Activated CD4-positive, alpha-beta T cell treated with anti-CD3 and anti-CD28 coated beads, Interleukin-2, amount 10 ng/mL, durations not matched to agents 24 days and 14 days (primary cell): ENCODE measurements at places on chromosomes 7 and 10. TPM values are rescaled to one million over a fixed set of nuclear protein-coding genes. Genes with fewer than 3 reads are reported as not detected.

The GPR158 gene
- total RNA-seq = not detected in 2 replicates

The TMEM176B gene
- not detected in 2 replicates for total RNA-seq

The GRM8 gene
- total RNA-seq = not detected in 2 replicates

The C10orf53 gene
- not detected in 2 replicates for total RNA-seq

The MET gene
- 2.2 and 2.3 TPM in 2 replicates for total RNA-seq

The FAM25G gene
- not detected in 2 replicates for total RNA-seq

The DIP2C gene
- 1.4 and 1.9 TPM in 2 replicates for total RNA-seq

DNA sequence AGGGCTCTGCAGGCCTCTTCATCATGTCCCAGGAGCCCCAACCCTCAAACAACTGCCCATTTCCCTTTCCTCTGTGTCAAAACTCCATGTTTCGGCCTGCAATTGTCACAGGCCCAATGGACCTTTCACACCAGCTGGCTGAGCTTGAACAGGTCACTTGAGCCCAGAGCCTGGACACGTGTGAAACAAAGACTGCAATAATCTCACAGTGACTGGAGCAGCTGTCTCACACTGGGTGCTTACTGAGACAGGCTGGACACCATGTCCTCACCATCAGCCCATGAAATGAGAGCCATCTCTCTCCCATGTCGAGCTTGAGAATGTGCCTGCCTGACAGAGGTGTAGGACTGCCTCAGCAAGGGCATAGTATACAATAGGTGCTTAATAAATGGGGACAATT lies 19.5 kb upstream of the EIF5AL1 start:
- no peak for DNase-seq
- H3K4me1 ChIP-seq = no peaks in the 10 kb centered on the region
- no peak overlapping the region for H3K4me3 ChIP-seq
- H3K36me3 ChIP-seq = no peaks in the 10 kb centered on the region
- H3K27me3 ChIP-seq = peaks cover 26% of the 10 kb centered on the region
- H3K27ac ChIP-seq = no peak overlapping the region

DNA sequence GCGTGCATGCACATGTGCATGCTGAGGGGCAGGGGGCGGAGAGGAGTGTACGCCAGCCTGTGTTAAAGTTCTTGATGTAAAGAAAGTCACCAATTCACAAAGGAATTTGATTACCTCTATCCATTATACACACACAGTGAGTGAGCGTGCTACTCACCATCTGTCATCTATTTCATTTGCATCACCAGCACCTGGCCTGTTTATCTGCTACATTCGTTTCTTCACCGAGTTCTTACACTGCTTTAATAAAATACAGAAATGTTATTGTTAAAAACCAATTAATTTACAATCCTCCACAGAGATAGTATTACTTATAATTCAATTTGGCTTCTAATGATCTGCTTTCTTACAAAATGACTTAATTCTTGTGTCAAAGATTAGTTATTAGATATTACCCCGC lies 32.6 kb downstream of the NEUROD6 start:
- no peaks in the 10 kb centered on the region for H3K36me3 ChIP-seq
- H3K4me1 ChIP-seq = no peaks in the 10 kb centered on the region
- H3K27ac ChIP-seq = no peak overlapping the region

DNA sequence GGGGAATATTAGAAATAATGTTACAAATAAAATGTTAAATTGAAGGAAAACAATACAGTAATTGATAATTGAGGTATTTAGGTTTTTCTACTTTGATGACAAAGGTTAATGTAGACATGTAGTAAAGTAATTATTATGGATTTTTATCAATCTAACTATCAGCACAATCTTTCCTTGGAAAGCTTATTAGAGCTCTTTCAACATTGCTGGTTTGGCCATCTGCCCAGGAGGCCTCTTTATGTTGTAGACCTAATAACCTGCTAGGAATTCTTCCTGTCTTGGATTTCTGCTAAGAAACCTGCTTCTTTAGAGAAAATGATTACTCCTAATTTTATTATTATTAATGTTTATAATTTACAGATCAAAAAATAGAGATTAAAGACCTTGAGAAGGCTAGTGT lies 78.9 kb downstream of the CHRM2 start:
- no peak for DNase-seq
- H3K4me1 ChIP-seq = no peaks in the 10 kb centered on the region
- H3K27me3 ChIP-seq = no peaks in the 10 kb centered on the region
- no peaks in the 10 kb centered on the region for H3K36me3 ChIP-seq

DNA sequence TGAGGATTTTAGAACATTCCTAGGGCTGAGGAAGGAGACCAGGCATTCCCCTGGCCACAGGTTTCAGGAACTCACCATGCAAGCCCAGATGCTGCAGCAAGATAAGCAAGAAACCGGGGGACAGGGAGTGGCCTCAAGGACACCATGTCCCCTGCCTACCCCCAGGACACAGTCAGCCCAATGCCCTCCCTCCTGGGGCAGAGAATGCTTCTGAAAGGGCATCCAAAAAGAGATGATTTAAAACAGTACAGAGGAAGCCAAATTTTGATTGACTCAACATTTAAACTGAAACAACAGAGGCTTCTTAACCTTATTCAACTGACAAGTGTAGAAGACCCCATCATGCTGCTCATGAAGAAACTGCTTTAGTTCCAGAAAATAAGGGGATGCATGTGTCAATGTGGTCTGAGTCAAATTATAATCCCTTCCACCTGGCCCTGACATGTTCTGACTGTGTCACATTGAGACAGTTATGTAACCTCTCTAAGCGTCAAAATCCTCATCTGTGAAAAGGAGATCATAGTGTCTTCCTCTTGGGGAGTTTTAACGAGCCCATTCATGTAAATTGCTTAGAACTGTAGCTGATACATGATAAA lies 60.0 kb downstream of the ICA1 start:
- H3K4me1 ChIP-seq = peaks cover 39% of the 10 kb centered on the region
- no peaks in the 10 kb centered on the region for H3K36me3 ChIP-seq
- no peak overlapping the region for H3K4me3 ChIP-seq
- peaks cover 26% of the 10 kb centered on the region for H3K27me3 ChIP-seq
- no peak overlapping the region for H3K27ac ChIP-seq
- no peak for DNase-seq

- H3K27me3 ChIP-seq = no peaks in the 10 kb centered on the region
- no peak overlapping the region for H3K27ac ChIP-seq
- peaks cover 13% of the 10 kb centered on the region for H3K36me3 ChIP-seq
- peaks cover 3% of the 10 kb centered on the region for H3K4me1 ChIP-seq
- no peak for DNase-seq
- H3K4me3 ChIP-seq = no peak overlapping the region
These were observed 76.9 kb downstream of the LRRC4 start for GRCh38 chr7:127954357-127954748.

- H3K27ac ChIP-seq = peak overlapping the region; percentile 30
- peaks cover 54% of the 10 kb centered on the region for H3K36me3 ChIP-seq
- H3K27me3 ChIP-seq = no peaks in the 10 kb centered on the region
- H3K4me1 ChIP-seq = peaks cover 49% of the 10 kb centered on the region
These were observed 8.5 kb downstream of the RPS24 start for GRCh38 chr10:78042058-78042751.

GRCh38 chr10:60978287-60979115 lies 34.5 kb upstream of the RHOBTB1 start:
- no peak overlapping the region for H3K4me3 ChIP-seq
- H3K27ac ChIP-seq = no peak overlapping the region
- peaks cover 7% of the 10 kb centered on the region for H3K27me3 ChIP-seq
- peaks cover 13% of the 10 kb centered on the region for H3K4me1 ChIP-seq
- no peak for DNase-seq

- H3K36me3 ChIP-seq = no peaks in the 10 kb centered on the region
- DNase-seq = peak; percentile 69
- peaks cover 6% of the 10 kb centered on the region for H3K4me1 ChIP-seq
- peak overlapping the region; percentile 78 for H3K4me3 ChIP-seq
- H3K27ac ChIP-seq = no peak overlapping the region
These were observed 21.8 kb downstream of the FGFBP3 start for GRCh38 chr10:91887272-91888076.

DNA sequence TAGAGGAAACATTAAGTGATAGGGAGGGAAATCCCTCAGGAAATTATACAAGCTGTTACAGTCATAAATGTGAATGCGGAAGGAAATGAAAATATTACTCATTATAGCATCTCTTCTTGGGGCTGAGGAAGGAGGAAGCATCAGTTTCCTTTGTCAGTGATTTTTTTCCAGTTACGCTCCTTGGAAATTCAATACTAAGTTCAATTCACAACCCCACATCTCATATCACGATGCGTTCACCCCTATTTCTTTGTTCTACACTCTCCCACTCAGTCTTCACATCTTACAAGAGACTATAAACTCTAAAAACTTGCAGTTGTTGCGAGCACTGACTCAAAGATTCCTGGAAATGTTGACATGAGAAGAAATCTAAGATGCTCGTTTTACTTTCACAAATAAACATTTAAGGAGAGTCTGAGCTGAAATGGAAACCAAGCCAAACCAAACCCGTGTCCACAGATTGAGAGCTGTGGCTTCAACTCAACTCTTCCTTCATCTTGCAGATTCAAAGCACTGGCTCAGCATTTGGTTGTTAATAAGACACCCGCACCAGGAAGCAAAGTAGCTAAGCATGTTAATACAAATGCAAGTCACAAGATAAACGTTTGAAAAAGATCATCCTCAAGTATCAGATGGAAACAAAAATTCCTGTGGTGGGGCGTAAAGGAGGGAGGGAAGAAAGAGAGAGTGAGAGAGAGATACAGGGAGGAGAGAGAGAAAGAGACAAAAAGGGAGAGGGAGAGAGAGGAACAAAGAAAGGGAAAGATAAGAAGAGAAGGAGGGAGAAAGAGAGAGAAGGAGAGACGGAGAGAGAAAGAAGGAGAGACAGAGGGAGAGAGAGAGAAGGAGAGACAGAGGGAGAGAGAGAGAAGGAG lies 150.0 kb upstream of the RSU1 start:
- H3K27ac ChIP-seq = peak overlapping the region; percentile 62
- DNase-seq = peak; percentile 73
- H3K4me1 ChIP-seq = peaks cover 18% of the 10 kb centered on the region
- no peaks in the 10 kb centered on the region for H3K36me3 ChIP-seq
- peak overlapping the region; percentile 52 for H3K4me3 ChIP-seq

DNA sequence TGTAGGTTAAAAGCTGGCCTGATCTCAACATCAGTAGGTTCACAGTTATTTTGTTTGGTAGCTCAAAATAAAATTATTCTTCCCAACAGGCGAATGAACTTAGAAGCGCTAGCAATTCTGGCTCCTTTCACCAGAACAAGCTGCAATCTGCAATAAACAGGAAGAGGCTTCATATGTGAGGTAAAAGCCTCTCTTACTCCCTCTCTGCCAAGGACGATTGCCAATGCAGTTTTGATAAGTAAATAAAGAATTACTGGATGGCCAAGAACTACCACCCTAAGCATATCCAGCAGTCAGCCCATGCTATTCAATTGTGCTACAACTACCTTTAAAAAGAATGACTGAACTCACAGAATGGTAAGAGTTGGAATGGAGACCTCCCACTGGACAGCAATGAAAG lies 150.0 kb upstream of the LAMB4 start:
- no peak overlapping the region for H3K4me3 ChIP-seq
- H3K4me1 ChIP-seq = peaks cover 6% of the 10 kb centered on the region
- no peak overlapping the region for H3K27ac ChIP-seq

GRCh38 chr10:29951441-29951931 lies 107.9 kb downstream of the JCAD start:
- no peak for DNase-seq
- H3K27ac ChIP-seq = no peak overlapping the region
- no peak overlapping the region for H3K4me3 ChIP-seq

DNA sequence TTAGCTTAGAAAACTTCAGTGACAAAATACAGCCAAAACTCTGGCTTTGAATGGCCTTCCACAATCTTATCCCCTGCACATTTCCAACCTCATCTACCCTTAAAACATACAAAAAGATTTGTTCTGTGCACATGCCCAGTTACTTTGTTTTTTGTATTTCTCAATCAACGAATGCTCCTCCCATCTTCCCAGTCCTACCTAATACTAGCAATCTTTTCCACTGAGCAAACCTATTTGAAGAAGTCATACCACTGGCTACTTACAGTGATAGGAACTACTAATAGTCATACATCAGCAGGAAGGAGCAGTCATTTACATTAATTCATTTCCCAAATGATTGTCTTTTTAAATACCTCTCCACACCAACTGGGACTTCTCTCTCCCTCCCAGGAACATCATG lies 2.5 kb downstream of the USP54 start:
- H3K4me1 ChIP-seq = peaks cover 19% of the 10 kb centered on the region
- H3K4me3 ChIP-seq = no peak overlapping the region
- H3K27ac ChIP-seq = no peak overlapping the region
- DNase-seq = no peak

- no peak overlapping the region for H3K27ac ChIP-seq
- peaks cover 24% of the 10 kb centered on the region for H3K27me3 ChIP-seq
- no peak for DNase-seq
- H3K4me1 ChIP-seq = peaks cover 12% of the 10 kb centered on the region
- H3K4me3 ChIP-seq = no peak overlapping the region
These were observed 29.7 kb downstream of the HIF1AN start for GRCh38 chr10:100565206-100565985.

DNA sequence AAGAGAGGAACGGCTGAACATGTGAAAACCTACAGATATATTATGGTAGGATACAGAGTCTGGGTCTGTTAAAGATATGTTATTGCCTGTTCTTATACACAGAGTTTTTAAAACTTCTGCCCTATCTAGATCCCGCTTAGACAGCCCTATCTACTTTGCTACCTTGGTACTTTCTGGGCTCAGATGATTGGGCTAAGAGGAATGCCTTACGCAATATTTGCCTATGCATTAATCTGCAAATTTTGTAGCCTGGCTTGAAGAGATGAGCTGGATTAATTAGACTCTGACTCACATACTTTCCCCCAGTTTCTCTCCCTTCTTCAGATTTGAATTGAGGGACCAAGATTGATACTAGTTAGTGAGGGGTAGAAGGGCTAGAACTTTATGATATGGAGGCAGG lies 33.6 kb upstream of the A1CF start:
- no peak overlapping the region for H3K4me3 ChIP-seq
- H3K27ac ChIP-seq = no peak overlapping the region
- H3K36me3 ChIP-seq = no peaks in the 10 kb centered on the region
- H3K27me3 ChIP-seq = no peaks in the 10 kb centered on the region

- no peaks in the 10 kb centered on the region for H3K36me3 ChIP-seq
- no peaks in the 10 kb centered on the region for H3K4me1 ChIP-seq
- H3K27ac ChIP-seq = no peak overlapping the region
- H3K4me3 ChIP-seq = no peak overlapping the region
- no peak for DNase-seq
These were observed 35.5 kb upstream of the TBX20 start for GRCh38 chr7:35289376-35289775.

DNA sequence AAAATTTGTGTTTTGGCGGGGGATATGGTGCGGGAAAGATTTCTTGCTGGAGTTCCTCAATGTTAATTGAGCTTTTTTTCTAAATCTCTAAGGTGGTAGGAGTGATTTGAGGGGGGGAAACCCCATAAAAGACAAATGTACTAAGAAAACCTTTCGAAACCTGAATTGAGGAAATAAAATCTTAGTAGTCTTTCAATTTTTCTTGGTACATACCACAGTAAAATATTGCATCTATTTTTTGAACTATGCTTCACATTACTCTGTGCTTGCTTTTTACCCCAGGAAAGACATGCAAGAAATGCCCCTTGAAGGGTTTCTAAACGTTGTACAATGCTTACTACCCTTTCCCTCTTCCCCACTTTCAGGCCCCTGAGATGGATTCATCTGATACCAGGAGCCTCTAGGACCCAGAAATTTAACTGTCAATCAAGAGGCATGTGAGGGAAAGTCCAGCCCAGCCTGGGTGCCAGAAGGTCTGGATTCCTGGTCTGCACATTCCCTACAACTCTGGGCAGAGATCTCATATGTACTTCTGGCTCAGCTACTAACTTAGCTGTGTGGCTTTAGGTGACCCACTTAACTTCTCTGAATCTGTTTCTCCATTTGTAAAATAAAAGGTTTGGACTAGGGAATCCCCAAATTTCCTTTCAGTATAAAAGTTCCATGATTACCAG lies 5.8 kb upstream of the PDCD4 start:
- no peaks in the 10 kb centered on the region for H3K27me3 ChIP-seq
- peak overlapping the region; percentile 97 for H3K27ac ChIP-seq
- no peak for DNase-seq
